ENCODE measurements at places on chromosomes 5 and 9.

DNA sequence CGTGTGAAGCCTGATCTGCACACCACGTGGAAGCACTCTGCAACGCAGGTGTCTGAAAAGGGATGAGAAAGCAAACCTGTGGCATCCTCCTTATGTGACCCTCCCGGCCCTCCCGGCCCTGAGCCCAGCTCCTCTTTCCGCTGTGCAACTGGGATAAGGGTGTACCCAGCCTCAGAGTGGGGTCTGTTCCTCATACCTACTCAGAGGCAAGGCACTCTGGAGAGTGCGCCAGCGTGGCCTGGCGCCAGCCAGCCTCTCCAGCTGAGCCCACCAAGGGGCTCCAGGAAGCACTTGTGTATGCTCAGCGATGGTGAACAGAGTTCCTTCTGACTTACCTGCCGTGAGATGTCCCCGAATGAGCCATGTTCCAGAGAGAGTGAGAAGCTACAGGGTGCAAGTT, 102.8 kb downstream of the IRX1 start:
- DNase-seq, result no peak

- no peak for DNase-seq
Observed at GRCh38 chr5:54965806-54966205, 19.6 kb downstream of the ESM1 start.

GRCh38 chr9:121292051-121292450, 24.1 kb downstream of the GSN start:
- DNase-seq, result no peak

DNA sequence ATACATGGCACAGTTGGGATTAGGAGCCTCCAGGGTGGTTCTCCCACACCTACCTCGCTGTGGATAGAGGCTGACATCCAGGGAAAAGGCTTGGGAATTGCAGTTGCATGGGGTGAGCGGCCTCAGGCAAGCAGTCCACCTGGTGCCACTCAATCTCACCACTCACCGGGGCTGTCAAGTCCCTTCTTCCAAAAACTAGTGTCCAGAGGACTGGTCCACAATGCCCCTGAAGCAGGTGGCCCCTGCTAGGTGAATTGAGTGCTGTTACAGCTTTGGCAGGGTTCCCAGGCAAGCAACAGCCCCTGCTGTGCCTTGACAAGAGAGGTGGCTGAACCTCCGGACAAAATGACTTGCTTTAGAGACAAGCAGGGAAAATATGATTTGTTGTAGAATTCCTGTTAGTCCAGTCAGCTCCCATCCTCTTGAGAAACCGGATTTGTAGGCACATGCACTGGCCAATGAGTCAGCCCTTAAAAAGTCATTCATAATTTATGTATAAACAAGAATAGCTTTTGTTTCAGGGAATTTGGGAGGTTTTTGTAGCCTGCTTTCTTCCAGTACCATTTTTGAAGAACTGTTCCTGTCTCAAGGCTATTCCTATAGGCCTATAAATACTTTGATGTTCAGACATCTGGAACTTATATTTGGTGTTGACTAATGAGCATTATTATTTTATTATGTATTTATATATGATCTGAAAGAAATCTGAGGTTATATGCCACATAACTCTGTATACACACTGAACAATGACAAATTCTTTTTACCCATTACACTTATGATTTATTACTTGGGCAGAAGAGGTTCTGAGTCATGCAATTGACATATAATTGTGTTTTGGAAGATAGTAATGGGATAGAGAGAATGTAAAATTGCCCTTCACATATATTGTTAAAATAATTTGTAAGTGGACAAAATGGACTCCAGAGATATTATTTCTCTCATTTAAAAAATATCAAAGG, 411.1 kb downstream of the ACTL7B start:
- DNase-seq, result no peak

DNA sequence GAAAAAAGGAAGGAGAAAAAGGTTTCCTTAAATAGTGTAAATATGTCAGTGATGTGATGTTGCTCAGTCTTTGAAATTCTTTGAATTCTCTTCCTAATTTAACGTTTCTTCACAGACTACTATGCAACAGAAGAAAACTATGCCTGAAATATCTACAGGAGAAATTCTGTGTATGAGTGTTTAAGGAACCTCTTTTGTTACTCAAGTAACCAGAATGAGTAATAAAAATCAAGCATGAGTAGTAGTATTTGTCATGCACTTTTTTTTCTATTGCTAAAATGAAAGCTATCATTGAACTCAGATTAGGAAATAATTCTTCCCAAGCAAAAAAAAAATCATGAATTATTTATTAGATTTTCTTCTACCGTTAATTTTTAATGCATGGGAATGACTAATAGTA, 20.3 kb upstream of the THG1L start:
- no peak for DNase-seq

DNA sequence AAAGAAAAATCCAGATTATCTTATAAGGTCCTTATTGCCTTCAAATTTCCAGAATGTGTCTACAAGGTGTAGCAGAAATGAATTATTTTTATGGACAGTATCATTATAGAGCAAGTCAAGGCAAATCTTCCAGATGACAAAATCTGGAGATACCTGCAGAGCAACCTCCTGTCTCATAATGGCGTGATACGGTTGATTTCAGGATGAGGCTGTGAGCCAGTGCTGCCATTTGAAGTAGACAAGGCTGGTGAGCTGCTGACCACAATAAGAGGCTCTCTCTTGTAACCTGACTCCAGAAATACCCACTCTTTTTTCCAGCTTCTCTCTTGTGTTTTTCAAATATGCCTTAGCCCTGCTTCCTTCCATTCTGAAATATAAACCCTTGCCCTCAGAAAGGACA, 108.2 kb downstream of the HTR1A start:
- DNase-seq, result no peak

DNA sequence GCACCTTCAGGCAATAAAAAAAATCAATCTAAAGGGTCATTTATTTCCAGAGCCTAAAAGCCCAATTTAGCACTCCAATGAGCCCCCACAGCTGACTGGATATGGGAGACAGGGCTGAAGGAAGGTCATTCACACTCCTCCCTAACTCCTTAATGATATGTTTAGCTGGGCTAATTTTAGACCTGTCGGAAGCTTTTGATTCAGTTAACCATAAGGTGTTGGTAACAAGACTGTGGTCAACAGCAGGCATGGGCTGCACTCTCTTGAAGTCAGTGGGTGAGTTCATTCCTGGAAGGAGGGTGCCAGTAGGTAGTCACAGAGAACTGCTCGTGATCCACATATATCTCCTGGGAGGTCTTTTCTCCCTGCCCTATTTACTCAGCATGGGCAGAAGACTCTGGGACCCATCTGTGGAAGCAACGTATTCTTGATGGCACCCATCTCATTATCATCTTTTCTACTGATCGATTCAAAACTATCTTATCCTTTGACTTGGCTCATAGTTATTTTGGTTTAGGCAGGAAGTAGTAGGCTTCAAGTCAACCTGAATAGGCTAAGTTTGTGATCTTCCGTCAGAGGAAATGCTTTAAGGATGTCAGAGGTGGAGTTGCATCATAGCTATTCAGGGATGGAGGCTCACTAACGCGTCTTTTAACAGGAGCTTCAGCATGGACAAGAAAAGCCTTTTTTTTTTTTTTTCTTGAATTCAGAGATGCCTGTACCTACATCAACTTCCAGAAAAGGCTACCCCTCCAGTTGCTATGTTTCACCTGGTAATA, 367.7 kb upstream of the SLC30A5 start:
- no peak for DNase-seq

DNA sequence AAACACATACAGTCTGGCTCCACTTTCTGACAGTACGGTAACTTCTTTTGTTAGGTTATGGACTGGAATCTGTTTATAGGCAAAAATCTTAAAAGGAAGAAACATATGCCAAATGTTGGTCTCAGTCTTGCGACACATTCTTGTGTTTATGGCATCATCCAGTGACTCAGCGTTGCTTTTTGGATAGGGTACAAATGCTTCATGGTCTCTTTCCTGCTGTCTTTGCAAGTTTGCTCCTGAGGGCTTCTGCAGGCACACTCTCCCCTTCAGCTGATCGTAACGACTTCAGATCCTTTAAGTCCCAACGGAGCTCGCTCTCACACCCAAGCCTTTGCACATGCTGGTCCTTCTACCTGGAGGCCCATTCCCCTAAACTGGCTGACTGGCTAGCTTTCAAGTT, 23.6 kb upstream of the TNFSF8 start:
- no peak for DNase-seq

DNA sequence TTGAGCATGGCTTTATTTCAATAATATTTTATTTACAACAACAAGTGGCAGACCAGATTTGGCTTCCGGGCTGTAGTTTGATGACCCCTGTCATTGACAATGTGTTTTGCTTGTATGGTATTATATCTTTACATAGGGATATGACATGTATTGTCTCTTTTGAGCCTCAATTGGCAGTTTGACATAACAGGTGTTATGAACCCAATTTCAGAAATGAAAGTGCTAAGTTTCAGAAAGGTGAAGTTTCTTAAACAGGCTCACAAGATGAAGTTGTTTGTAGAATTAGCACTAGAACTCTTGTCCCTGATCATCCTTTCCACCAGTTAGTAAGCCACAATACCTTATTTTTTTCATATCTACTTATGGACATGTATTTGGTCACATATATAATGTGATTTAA, 303.0 kb upstream of the GRIA1 start:
- no peak for DNase-seq

- DNase-seq, result no peak
Observed at GRCh38 chr9:92722386-92723298, 42.0 kb downstream of the BICD2 start.

DNA sequence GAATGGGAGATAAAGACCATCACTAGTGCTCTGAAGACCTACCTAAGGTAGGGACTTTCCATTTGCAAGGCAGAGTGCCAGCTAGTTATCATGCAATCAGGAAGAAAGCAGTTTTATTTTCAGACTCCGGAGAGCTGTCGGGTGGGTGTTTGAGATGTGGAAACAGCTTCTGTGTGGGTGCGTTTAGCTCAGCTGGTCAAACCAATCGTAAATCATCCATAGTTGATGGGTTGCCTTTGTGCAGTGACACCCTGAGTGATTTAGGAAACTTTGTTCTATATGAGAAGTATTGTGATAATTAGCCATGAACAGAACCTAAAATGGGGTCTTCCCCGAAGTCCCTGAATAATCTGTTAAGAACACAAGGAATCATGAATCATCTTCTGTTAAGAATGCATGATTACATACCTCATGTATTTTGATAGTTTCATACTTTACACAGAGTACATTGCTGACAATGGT, 284.3 kb downstream of the ARHGAP26 start:
- DNase-seq, result no peak

DNA sequence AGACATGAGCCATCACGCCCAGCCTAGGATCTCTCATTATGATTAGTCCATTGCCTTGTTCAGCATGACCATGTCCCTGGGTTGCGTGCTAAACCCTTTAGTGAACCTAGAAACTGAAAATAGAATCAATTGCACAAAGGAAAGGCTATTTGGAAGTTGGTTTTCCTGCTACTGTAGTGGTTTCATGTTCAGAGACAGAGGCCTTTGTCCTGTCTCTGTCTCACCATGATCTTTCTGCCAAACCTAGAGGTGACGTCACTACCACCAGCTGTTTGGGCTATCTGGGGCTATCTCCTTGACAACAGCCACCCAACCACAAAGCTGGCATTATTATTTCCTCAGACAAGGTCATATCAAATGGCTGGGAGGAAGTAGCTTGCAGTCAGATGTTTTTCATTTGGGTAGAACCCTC, 4.0 kb upstream of the CDK5RAP2 start:
- DNase-seq, result no peak

DNA sequence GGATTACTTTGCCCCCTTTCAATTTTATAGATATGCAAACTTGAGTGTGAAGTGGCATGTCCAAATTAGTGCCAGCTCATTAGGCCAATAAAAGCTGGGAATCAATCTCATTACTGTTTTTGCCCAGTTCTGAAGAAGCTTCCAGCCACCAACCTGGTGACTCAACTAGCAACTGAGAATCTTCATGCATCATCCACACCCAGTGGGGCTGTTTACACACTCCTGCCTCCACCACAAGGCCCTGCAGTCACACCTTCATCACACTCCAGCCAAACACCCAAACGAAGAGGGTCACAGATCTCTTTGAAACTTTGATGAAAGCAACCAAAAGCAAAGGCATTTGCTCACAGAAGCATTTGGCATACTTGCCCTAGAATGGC, 41.3 kb upstream of the S1PR3 start:
- no peak for DNase-seq

- no peak for DNase-seq
Observed at GRCh38 chr5:124847907-124848306, 101.5 kb upstream of the ZNF608 start.

DNA sequence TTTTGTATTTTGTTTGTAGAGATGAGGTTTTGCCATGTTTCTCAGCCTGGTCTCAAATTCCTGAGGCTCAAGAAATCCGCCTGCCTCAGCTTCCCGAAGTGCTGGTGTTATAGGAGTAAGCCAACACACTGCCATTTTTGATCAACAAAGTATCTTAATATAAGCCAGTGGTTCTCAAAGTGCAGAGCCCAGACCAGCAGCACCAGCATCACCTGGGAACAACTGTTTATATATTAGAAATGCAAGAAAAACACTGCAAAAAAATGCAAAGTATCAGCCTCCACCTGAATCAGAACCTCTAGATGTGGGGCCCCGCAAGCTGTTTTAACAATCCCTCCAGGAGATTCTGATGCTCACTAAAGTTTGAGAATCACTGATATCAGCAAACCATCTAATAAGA, 6.2 kb downstream of the IL17B start:
- DNase-seq, result no peak

GRCh38 chr5:11038772-11039171, 277.7 kb upstream of the DAP start:
- no peak for DNase-seq

- no peak for DNase-seq
Observed at GRCh38 chr9:2128618-2129017, 113.5 kb downstream of the SMARCA2 start.

- no peak for DNase-seq
Observed at GRCh38 chr5:152990649-152991048, 499.8 kb upstream of the GRIA1 start.

DNA sequence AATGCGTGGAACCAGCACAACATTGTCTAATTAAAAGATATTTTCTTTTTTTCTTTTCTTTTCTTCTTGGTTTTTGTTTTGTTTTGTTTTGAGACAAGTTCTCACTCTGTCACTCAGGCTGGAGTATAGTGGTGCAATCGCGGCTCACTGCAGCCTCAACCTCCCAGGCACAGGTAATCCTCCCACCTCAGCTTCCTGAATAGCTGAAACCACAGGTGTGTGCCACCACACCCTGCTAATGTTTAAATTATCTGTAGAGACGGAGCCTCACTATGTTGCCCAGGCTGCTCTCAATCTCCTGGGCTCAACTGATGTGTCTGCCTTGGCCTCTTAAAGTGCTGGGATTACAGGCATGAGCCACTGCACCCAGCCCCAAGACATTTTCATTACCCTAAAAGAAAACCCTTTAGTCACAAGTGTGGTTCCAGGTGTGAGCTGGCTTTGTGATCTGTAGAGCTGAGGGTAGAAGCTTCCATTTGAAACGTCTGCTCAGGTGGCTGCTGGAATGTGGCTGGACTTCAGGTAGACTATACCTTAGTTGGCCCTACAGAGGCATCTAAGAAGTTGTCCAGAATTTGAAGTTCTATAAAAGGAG, 19.1 kb upstream of the NEK6 start:
- DNase-seq, result no peak

DNA sequence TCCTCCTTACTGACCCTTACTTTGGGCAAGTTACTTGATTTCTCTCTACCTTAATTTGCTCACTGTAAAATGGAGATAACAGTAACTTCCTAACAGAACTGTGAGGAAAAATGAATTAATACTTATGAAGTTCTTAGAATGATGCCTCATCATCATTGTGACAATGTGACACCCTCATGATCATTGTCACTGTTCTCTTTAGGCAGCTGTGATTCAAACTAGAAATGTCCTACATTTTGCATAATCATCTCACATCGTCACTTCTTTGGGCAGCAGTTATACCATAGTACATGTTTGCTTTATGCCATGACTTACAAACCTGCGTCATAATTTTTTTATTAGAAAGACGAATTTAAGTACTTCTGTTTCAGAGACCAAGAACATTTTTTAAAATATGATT, 9.7 kb downstream of the SLC30A5 start:
- no peak for DNase-seq
